ENCODE measurements at places on chromosomes 4 and X. TPM values are rescaled to one million over a fixed set of nuclear protein-coding genes. Genes with fewer than 3 reads are reported as not detected.

DNA sequence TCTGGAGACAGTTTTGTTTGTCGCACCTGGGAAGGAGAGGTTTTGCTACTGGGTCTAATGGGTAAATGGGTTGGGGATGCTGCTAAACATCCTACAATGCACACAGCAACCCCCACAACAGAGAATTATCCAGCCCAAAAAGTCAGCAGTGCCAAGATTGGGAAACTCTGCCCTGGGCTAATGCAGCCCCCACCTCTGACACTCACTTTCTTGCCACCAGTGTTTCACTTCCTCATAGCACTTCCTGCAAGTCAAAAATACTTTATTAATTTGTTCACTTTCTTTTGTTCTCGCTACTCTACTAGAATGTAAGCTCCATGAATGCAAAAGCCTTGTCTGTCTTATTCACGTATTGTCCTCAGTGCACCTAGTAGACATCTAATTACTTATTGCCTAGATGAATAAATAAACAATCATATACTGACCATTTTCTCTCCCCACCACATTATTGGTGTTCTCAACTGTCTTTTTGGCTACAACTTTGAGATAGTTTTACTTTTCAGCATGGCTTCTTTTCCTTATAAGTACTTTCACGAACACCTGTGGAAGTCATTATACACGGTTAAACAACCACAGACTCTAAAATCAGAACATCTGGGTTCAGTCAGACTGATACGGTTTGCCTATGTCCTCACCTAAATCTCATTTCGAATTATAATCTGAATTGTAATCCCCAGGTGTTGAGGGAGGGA is 82.0 kb upstream of the PITX2 start:
- no peak for DNase-seq

DNA sequence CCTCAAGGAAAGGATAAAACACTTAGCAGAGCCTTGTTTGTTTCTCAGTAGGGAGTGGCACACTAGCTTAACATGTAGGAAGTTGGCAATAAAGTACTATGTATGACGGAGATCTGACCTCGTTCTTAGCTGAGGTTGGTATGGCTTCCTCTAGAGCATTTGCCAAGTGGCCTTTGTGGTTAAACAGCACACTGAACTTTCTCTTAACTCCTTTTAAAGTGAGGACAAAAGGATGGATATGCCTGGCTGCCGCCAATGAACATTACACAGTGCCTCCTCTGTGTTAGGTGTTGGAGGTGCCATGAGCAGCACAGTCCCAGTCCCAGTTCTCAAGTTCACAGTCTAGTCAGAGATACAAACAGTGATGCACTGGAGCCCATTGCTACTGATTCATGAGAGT is 54.4 kb downstream of the VGLL1 start:
- DNase-seq, result no peak

The SLC26A1 gene
- total RNA-seq, result 1.7 TPM

DNA sequence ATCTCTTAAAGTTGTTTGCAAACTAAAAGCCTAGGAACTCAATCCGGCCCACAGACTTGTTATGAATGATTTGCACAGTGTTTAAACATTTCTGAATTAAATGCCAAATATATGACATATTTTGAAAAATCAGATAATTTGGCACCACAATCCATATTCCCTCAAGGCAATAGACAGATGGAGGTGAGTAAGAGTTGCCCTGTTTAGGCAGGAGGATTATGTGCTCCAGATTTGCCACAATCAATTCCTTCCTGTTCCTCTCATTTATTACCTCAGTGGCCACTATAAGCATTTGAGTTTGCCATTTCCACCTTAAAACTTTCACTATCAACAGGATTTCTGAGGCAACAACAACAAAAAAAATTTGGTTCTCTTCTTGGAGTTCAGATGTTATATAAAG is 18.7 kb downstream of the UBA6 start:
- DNase-seq, result no peak

GRCh38 chr4:109278594-109279031 is 23.8 kb downstream of the COL25A1 start:
- DNase-seq, result no peak

DNA sequence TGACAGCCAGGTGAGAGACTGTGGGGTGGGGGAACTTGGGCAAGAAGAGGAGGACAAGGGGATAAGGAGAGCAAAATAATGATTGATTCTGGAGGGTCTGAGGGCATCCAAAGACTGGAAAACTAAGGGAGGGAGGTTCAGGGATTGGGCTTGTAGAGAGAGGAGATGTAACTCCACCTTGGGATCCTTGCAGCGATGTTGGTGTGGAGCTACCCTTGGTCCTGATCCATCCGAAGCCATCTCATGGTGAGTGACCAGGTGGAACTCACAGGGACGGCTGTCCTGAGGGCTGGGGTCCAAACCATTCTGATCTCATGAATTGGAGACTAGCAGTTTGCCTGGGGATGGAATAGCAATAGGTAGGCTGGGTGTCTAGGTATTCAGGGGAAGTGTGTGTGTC is 1.4 kb upstream of the RAB41 start:
- no peak for DNase-seq

The SSX1 gene
- total RNA-seq, result not detected

GRCh38 chrX:107629540-107629909 is 1.2 kb downstream of the PRPS1 start:
- DNase-seq, result no peak

DNA sequence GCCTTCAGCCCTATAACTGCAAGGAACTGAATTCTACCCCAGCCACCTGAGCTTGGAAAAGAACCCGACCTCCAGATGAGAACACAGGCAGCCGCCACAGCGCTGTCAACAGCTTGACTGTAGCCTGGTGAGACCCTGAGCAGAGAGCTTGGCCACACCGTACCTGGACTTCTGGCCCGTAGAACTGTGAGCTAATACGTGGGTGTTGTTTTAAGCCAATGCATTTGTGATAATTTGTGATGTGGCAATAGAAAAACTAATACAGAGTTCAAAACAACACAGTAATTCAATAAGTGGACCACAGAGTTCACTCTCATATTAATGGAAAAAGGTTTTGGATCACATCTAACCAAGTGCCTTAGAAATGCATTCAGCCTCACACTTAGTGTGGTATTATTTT is 96.6 kb upstream of the TBL1X start:
- no peak for DNase-seq

- no peak for DNase-seq
Observed at GRCh38 chrX:1468250-1468772, 15.6 kb upstream of the ASMTL start.

DNA sequence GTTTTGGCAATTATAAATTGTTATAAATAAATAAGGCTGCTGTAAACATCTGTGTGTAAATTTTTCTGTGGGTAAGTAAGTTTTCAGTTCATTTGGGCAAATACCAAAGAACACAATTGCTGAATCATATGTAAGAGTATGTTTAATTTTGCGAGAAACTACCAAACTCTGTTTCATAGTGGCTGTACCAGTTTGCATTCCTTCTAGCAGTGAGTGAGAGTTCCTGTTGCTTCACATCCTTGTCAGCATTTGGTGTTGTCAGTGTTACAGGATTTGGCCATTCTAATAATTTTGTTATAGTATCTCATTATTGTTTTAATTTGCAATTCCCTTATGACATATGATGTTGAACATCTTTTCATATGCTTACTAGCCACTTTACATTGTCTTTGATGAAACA is 48.4 kb downstream of the ARFIP1 start:
- no peak for DNase-seq

DNA sequence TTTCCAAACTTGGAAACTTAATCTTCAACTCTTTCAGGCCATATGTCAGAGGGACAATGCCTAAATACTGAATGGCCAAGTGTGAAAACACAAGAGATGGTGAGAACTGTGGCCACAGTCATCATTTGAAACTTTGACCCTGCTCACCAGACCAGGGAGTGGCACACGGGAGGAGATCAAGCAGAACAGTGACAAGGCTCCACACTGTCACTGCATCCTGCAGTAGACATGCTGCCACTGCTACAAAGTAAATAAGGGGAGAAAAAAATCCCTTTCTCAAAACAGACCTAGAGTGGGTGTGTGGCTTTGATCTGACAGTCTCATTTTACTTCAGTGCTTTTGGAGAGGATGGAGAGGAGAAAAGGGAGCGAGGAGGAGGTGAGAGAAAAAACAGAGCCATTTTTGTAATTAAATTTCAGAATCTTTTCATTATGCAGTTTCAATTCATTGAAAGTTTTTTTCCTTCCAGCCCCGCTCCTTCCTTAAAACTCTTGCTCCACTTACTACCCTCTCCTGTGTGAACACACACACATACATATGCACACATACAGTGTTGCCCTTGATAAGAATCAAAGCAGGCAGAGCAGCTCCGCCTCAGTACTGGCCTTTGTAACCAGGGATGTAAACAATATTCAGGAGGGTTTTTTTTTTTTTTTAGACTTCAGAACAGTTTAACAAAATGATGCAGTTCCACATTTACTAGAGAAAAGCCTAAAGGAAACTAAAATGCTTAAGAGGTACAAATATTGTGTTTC is 34.4 kb downstream of the NEXMIF start:
- no peak for DNase-seq

The HTRA3 gene
- 15.6 TPM for total RNA-seq

DNA sequence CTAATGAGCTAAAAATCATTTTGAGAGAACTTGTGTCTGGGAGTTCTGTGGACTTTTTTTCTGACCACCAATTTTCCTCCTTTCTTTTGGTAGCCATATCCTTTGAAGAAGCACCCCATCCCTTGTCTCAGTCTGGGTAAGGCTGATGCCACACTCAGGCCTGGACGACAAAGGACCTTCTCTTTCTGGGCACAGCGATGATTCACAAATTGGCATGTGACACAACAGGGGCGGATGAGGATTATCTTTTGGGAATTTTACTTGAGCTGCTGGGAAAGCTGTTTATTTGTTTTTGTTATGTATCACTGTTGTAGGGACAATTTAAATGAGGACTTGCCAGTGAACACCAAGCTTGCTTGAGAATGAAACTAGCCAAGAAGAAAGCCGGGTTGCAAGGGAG is 233.4 kb upstream of the HAND2 start:
- DNase-seq, result no peak

The SAT1 gene
- 53.8 TPM for total RNA-seq

DNA sequence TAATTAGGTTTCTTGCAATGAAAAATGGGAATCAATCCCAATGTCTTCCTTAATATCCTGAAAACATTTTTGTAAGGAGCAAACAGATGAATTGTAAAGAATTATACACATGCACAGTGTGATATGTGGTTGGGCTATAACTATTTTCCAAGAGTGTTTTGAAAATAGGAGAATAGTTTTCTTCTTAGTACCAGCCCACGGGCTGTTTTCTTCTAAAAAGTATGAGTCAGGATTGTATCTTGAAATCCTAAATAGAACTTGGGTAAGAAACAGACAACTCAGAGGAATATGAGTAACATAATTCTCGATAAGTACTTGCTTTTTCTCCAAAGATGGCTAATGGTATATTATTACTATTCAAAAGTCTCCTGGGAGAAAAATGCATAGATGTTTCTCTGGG is 136.7 kb downstream of the MAGEC2 start:
- DNase-seq, result no peak

DNA sequence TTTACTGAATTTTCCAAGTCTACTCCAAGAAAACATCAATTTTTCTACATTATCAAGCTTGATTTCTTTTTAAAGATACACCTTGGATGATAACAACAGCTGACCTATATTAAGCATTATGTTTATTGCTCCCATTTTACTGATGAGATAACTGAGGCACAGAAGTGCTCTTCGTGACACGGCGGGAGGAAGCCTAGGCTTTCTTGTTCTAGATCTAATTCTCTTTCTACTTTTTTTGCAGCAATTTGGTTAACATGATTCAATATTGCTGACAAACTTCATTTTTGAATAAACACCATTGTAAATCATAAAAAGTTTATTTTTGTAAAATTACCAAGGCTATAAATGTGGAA is 33.8 kb downstream of the BBS12 start:
- no peak for DNase-seq

DNA sequence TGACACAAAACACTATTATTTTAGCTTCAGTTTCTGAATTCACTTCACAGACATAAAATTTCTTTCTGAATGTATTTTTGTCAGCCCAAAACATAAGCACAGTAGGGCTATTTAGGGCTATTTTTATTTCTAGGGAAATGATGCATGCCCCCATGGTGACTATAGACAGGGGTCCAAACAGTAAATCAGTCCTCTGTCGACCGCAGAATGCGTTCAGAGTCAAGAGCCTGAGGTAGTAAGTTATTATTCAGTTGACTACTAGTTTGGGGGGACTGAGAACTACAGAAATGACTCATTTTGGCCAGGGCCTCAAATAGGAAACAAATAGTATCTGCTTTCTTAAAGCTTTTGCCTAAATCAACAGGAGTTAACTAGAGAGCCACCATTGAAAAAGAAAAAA is 414.4 kb downstream of the AFF2 start:
- no peak for DNase-seq

The BBS12 gene
- 1.6 TPM for total RNA-seq

- no peak for DNase-seq
Observed at GRCh38 chr4:89404530-89404929, 96.9 kb upstream of the GPRIN3 start.

DNA sequence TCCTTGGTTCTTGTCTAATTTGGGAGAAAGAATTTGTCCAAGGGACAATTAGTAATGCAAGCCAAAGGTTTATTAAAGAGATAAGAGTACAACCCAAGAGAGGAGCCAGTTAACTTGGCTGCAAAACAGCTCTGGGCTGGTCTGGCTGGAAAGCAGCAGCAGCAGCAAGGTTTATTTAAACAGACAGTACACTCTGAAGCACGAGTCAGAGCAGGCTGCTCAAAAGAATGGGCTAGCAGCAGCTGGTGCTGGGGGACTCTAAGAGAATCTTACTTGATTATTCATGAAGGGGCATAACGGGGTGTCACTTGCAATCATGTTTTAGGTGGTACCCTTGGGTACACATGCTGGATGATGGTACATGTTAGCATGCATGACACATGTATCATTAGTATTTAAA is 17.1 kb upstream of the CT47C1 start:
- no peak for DNase-seq

The DDX53 gene
- not detected for total RNA-seq

DNA sequence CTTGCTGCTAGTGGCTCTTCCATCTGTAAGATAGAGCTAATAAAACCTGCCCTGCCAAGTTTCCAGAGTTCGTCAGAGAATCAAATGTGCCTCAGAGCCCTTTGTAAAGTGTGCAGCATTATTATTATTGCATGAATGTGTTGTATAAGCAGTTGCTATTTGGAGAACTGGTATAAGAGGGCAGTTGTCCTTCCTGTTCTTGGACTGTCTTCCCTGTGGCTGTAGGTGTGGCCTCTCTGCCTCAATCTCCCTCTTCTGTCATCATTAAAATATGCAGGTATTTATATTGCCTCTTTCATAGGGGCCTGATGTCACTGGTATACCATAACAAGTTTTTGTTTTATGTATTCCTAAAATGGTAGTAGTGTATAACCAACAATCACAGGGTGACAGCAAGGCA is 3.8 kb downstream of the MTM1 start:
- DNase-seq, result no peak

- DNase-seq, result no peak
Observed at GRCh38 chrX:7280520-7280919, 132.6 kb upstream of the PUDP start.

DNA sequence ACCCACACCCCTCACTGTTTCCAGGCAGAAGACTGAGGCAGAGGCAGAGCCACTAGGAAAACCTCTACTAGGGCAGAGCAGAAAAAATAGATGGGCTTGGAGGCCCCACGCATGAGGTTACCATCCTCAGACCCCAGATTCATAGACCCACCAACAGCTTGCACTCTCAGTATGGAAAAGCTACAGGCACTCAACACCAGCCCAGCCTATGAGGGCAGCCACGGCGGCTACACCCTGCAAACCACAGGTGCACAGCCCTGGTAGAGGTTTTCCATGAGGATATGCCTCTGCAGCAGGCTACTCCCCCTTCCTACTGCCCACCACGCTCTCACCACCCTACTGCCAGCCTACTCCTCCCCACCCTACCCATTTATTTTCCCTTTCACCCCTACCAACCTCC is 235.1 kb downstream of the CWH43 start:
- no peak for DNase-seq

- DNase-seq, result no peak
Observed at GRCh38 chr4:164847967-164848649, 28.9 kb upstream of the APELA start.

The F8A2 gene
- total RNA-seq, result not detected

Data from pancreas (tissue), 10 donors.